ENCODE measurements at places on chromosomes 7 and 10.

DNA sequence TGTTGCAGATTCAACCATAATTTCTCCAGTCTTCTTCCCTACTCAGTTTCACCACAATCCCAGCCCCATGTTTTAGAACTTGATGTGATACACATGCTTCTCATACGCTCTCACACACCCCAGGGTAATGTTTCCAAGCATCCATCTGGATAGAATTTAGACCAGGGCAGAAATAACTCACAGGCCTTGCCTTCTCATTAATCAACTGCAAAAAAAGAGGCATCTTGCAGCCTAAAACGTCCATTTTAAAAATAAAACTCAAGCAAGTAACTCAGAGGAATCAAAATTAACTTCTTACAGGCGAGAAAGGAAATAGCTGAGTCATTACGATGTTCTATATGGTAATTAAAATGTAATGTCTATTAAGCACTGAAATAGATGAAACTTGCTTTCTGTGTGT lies 127.2 kb upstream of the RSU1 start:
- DNase-seq = peak; percentile 76

DNA sequence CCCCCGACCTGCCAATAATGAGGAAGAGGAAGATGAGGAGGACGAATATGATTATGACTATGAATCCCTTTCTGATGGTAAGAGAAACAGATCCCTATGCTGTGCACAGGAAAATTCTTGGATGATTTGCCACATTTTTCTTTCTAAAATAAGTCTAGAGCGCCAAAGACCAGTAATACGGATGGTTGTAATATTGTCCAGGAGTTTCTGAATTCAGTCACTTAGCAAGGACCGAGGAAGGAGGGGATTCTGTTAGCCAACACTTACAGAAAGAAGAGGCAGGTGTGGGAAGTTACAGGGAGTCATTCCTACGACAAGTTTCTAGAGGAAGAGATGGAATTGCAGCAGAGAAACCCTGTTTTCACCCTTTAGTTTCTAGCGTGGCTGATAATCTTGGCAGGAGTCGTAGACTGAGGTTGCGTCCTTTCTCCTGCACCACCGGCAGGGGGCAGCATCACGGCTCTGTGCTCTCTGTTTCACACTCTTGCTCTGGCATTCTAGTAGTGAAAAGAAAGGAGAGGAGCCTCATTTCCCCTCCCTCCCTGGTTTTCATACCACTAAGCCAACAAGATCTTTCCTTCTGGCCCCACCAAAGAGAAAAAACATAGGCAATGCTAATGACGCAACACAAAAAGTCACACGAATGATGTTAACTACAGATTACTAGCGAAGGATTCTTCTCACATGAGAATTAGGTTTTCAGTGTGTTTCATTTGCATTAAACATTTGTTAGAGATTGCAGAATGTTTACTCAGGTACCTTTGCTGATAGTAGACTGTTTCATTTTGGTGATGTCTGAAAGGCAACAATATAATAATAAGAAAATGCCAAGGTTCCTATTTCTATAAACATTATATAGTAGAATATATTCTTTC lies 82.7 kb downstream of the NOC3L start:
- DNase-seq = peak; percentile 76

- DNase-seq = peak; percentile 13
These were observed 216.3 kb downstream of the CHRM2 start for GRCh38 chr7:137084607-137085380.

GRCh38 chr7:101681170-101682007 lies 52.3 kb upstream of the MYL10 start:
- DNase-seq = peak; percentile 94

GRCh38 chr10:98414578-98414931 lies 427 bp downstream of the PYROXD2 start:
- no peak for DNase-seq
